Jurkat, Clone E6-1 (cell line): ENCODE measurements at places on chromosomes 7 and 10.

DNA sequence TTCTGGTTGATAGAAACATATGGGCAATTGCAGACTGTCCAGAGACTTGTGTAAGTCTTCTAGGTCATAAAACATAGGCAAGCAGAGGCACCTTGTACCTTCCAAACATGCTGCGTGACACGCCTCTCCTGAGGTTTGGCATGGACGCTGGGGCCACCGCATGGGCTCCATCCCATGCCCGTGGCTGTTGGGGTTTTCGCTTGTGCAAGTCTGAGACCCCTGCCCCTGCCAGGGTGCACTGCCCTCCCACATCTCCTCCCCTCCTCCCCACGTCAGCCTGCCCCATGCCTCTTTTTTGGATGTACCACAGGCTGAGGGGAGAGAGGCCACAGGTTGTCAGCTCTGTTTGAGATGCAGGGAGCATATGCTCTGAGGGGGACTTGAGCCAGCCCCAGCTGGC, 19.0 kb downstream of the EIF3B start:
- no peak for DNase-seq

- DNase-seq, result no peak
Observed at GRCh38 chr10:30944005-30944404, 87.7 kb downstream of the ZNF438 start.

DNA sequence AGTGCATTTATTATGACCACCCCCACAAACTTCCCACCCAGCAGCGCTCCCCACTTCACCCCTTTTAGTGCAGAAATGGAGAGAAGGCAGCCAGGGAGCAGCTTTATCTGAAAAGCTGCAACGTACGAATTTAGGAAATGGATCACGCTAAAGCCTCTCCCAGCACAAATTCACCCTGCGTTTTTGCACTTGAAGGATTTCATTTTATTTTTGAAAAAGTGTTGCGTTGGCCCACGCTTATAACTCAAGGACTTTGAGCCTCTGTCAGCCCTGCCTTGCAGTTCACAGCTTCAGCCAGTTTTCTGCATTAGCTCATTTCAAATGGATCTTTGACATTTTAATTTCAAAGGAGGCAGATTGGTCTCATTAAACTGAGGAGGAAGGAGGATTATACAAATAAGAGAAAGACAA, 556.1 kb downstream of the KCNMA1 start:
- no peak for DNase-seq

DNA sequence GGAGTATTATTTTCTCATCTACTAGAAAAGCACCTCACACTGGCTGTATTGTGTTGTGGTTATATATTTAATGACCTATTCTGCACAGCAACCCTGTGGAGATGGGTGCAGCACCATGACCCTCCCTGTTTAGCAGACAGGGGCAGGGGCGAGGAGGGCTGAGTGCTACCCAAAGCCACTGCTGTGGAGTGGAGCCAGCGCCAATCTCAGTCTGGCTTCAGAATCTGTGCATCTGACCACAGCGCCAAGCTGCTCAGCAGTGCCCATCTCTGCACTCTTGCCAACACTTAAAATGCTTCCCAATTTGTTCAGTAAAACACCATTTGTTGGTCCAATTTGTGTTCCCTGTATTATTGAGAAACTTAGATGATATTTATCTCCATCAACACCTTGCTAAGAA, 239.1 kb downstream of the ZMYND11 start:
- no peak for DNase-seq
